ENCODE measurements at places on chromosomes 1 and 21. TPM values are rescaled to one million over a fixed set of nuclear protein-coding genes. Genes with fewer than 3 reads are reported as not detected.

Gene KCNK2
- under 0.01 TPM for total RNA-seq

DNA sequence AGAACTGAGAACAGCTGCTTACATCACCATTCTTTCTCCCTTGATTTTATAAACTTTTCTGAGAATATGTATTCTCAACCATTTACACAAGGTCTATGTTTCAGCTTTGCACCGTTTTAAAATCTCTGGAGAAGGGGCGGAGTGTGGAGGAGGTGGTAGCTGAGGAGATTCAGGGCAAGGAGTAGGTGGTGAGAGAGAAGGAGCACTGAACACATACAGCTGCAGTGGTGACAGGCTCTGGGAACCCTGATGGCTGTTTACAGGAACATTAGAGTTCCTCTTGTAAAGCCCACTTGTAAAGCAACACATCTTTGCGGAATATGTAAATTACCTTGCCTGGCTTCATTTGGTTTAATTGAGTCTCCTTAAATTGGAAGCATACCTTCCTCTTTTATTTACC lies 89.7 kb downstream of the SMYD2 start:
- DNase-seq, result no peak

Gene FAM43B
- not detected for total RNA-seq

Gene LRRIQ3
- total RNA-seq, result 0.56 TPM

GRCh38 chr1:18041102-18041501 lies 66.5 kb upstream of the IGSF21 start:
- no peak for DNase-seq

Gene BCAS2
- total RNA-seq, result 43.2 TPM

- DNase-seq, result no peak
Measured at GRCh38 chr1:243526180-243526579, 270.3 kb downstream of the SDCCAG8 start.

Gene SPATA45
- not detected for total RNA-seq

- DNase-seq, result no peak
Measured at GRCh38 chr1:76160225-76160624, 85.7 kb downstream of the ST6GALNAC3 start.

- no peak for DNase-seq
Measured at GRCh38 chr1:246037832-246038231, 469.2 kb downstream of the SMYD3 start.

DNA sequence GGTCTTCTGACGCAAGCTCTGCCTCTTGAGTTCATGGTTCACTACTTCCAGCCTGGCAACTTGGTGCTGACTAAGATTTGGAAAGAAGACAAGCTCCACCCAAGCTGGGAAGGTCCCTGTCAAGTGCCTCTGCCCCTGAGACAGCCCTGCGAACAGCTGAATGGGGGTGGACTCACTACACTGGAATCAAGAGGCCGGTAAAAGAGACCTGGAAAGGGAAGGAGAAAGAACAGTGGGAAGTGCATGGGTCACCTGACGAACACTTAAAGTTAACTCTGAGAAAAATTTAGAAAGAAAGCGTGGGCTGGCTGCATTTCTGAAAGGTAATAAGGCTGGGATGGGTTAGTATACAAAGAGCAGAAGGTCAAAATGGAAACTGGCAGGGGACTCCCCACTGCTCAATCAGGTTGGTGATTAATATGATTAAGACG lies 26.1 kb upstream of the ZNF496 start:
- DNase-seq, result no peak

Gene FCRL3
- total RNA-seq, result not detected

DNA sequence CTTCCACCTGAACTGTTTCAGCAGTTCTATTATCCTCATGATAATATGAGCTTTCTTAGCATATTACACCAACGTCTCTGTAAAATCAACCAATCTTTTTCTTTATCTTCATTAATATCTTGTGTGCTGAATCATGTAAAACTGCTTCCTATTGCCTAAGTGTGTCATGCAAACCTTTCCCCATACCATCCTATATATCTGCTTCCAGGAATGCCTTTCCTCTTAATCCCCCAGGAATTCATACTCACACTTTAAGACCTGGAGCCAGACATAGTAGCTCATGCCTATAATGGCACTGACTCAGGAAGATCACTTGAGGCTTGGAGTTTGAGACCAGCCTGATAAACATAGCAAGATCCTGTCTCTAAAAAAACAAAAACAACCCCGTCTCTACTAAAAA lies 183.9 kb downstream of the NRIP1 start:
- DNase-seq, result peak; percentile 39

DNA sequence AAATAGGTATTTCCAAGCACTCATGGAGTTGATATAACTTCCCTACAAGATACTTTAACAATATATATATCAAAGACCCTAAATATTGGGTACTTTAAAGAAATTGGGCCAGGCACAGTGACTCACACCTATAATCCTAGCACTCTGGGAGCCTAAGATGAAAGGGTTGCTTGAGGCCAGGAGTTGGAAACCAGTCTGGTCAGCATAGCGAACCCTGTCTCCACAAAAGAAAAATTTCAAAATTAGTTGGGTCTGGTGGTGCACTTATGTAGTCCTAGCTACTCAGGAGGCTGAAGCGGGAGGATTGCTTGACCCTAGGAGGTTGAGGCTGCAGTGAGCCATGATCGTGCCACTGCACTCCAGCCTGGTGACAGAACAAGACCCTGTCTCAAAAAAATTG lies 393.9 kb upstream of the DEPDC1 start:
- no peak for DNase-seq

DNA sequence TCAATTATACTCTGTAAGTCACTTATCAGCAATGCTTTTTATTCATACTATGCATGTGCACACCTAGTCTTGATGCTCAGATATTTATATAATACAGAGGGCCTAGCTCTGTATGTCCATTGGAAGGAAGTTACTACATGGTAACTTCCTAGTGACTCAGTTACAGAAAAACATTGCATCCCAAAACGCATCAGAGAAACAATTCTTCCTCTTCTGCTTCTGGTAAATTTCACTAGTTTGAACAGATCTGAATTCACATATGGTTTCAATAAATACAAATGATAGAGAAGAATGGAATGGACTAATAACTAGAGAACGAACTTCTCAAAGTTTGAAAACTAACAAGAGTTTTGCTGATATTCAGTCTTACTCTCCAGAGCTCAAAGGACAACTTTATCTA lies 811.3 kb upstream of the ADGRL2 start:
- no peak for DNase-seq

DNA sequence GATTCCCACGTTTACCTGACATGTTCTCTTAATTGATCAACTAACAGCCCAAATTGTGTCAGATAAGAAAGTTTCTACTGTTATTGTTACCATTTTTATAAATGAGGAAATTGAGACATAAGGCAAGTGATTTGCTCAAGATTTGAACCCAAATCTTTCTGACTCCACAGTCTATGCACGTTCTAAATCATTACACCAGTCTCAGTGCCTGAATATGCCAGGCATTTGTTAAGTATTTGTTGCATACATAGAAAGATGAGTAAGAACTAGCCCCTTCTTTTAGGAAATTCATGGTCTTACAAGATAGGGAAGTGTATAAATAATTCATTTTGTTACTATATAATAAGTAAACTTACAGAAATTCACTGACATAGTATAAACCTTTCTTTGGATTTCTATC lies 7.1 kb upstream of the CD101 start:
- DNase-seq, result no peak

- DNase-seq, result no peak
Measured at GRCh38 chr1:184518736-184519357, 132.0 kb downstream of the C1orf21 start.

- DNase-seq, result peak; percentile 51
Measured at GRCh38 chr1:212110617-212111016, 75.1 kb downstream of the DTL start.

DNA sequence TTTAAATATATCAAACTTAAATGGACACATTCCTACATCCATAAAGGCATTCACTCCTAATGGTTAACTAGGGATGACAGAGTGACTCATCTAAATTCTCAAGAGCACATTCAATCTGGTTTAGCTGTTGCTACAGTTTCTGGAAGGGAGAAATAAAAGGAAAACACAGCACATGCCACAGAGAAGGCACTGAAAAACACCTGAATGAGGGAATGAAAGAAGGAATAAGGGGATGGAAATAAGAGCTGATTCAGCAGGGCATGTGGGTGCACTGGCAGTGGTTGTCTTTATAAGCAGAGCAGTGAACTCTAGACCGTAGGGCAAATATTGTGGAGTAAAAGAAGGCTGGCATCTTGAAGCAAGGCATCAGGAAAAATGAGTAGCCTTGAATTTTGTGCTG lies 79.3 kb downstream of the LHX4 start:
- no peak for DNase-seq

- no peak for DNase-seq
Measured at GRCh38 chr1:204584699-204585372, 68.6 kb downstream of the MDM4 start.

Measured in dermis blood vessel endothelial cell (primary cell).